Mesothelial cell of epicardium (in vitro differentiated cells): ENCODE measurements at places on chromosomes 12 and 14. TPM values are rescaled to one million over a fixed set of nuclear protein-coding genes. Genes with fewer than 3 reads are reported as not detected.

CAPZA3 gene
- total RNA-seq = 0.20 TPM in 1 of 3 replicates, not detected in the others

EGLN3 gene
- 8.3 to 10.5 TPM (median 9.6 TPM) in 3 replicates for total RNA-seq

RD3L gene
- total RNA-seq = not detected in 3 replicates

PTPRQ gene
- total RNA-seq = 17.5 to 19.2 TPM (median 18.1 TPM) in 3 replicates

RHEBL1 gene
- 0.43 to 0.60 TPM (median 0.53 TPM) in 3 replicates for total RNA-seq

SLC6A15 gene
- total RNA-seq = 9.6 to 14.5 TPM (median 9.6 TPM) in 3 replicates

BIN2 gene
- 0.18 TPM in 1 of 3 replicates, not detected in the others for total RNA-seq

TMTC3 gene
- total RNA-seq = 36.6 to 39.3 TPM (median 37.2 TPM) in 3 replicates

GPR68 gene
- 0.79 to 1.2 TPM (median 1.1 TPM) in 3 replicates for total RNA-seq

KDM2B gene
- 55.4 to 61.1 TPM (median 57.5 TPM) in 3 replicates for total RNA-seq

DNA sequence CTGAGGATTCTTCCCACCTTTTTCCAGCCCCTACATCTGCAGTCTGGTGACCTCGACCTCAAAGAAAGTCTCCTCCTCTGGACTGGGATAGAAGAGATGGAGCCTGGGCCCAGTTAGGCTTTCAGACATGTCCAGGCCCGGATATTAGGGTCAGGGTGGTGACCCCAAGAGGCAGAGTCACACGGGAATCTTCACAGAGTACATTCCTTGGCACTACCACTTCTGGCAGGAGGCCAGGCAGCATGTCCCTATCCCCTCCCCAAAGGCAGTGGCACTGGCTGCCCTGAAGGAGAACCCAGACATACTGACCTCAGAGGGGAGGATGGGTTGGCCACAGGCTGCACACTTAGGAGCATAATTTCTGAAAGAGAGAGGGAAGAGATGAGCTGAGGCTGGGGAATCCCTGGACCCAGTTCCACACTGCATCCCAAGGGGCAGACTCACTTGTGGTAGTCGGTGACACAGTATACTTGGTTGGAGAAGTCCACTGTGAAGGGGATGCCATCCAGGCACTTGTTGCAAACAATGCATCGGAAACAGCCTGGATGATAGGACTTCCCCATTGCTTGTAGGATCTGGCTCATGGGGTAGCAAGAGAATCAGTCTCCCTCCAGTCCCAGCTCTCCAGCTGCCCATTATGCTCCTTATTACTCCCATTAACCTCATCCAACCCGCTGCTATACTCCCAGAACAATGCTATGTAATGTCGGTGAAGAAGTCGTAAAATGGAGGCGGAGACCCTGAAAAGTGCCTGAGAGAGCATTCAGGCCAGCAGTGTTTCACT lies 7.6 kb downstream of the AJUBA start:
- H3K36me3 ChIP-seq = peaks cover 33% of the 10 kb centered on the region
- no peak overlapping the region for H3K4me3 ChIP-seq
- peaks cover 47% of the 10 kb centered on the region for H3K4me1 ChIP-seq
- no peak for DNase-seq

DNA sequence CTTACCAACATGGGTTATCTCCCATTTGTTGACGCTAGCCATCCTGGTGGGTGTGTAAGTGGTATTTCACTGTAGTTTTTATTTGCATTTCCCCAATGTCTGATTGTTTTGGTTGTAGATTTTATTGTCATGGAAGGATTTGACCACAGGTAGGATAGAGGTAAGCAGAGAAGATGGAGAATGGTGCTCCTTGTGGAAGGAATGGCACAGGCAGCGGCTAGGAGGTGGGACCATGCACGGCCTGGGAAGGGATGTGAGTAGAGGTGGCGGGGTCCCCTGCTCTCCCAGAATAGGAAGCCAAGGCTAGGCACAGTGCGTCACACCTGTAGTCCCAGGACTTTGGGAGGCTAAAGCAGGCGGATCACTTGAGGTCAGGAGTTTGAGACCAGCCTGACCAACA lies 41.4 kb downstream of the PHETA1 start:
- no peak overlapping the region for H3K4me3 ChIP-seq
- H3K27ac ChIP-seq = no peak overlapping the region
- DNase-seq = no peak
- no peaks in the 10 kb centered on the region for H3K27me3 ChIP-seq
- H3K36me3 ChIP-seq = no peaks in the 10 kb centered on the region

- no peak for DNase-seq
- H3K27ac ChIP-seq = no peak overlapping the region
- no peaks in the 10 kb centered on the region for H3K27me3 ChIP-seq
- no peak overlapping the region for H3K4me3 ChIP-seq
These were observed 2.9 kb downstream of the RIN3 start for GRCh38 chr14:92516344-92516965.

DNA sequence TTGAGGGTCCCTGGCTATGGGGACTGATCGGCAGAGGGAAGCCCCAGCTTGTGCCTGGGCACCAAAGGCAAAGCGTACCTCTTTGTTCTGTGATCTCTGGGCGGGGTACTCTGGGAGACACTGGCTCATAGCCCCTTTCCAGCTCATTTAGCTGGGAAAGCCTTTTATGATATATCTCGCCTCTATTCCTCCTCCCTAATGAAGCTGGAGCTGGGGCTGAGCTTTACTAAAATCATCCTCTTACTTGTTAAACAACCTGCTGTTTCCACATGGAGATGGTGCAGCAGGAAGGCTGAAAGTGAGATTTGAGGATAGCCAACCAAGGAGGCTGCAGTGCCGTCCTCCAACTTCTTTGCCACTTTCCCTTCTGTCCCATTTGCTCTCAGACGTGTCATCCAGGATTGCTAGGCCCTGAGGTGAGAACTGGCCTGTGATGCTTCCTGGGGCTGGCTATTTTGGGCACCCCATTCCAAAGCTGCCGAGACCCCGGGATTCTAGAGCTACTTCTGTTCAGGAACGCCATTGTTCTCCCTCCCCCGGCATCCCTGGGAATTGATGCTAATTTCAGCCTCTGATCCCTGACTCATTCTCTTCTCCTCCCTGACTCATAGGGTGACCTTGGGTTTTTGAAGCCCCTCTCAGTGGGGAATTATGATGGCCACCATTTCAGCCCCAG lies 16.0 kb downstream of the PDE1B start:
- H3K36me3 ChIP-seq = no peaks in the 10 kb centered on the region
- no peak for DNase-seq
- H3K27ac ChIP-seq = no peak overlapping the region
- H3K27me3 ChIP-seq = peaks cover 82% of the 10 kb centered on the region
- H3K4me3 ChIP-seq = no peak overlapping the region

DNA sequence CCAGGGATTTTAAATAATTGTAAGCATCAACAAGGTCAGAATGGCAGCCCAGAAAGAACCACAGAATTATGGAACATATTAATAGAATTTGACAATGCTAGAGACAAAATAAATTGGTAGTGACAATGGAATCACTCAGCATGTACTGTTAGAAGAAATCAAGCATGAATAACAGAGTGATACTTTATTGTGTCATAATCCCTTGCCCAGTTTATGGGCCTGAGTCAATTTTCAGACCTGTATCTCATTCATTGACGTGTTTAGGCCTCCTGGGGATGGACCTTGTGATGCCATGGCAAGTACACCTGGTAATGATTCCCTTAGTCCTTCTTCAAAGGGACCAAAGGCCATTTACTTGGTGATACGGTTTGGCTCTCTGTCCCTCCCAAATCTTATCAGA lies 12.8 kb upstream of the CCDC91 start:
- H3K27ac ChIP-seq = no peak overlapping the region
- no peaks in the 10 kb centered on the region for H3K27me3 ChIP-seq
- DNase-seq = no peak
- no peak overlapping the region for H3K4me3 ChIP-seq
- H3K4me1 ChIP-seq = no peaks in the 10 kb centered on the region

DNA sequence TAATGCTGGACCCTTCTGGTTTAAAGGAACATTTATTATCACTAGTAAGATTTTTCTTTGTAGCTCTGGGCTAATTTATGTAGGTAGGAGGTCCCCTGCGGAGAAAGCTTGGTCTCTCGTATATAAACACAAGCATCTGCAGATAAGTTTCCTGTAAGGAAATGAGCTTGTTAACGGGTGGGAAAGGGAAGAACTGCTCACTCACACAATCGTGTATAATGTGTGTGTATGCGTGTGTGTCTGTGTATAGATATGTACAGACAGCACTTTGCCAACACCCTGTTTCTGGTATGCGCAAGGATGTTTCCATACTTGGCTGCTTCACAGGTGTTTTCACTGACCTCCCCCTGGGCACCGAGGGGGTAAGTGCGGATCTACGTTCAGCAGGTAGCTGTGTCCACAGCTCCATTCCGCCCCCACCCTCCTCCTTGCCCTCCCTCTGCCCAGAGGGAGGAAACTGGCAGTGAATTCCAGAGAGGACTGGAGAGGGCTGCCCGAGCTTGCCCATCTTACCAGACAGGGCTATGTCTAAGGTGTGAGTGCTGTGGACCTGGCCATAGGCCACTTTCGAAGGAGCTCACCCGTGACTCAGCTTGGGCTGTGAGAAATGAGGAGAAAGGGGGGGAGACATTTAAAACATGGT lies 65.2 kb downstream of the NINJ2 start:
- H3K36me3 ChIP-seq = no peaks in the 10 kb centered on the region
- H3K27ac ChIP-seq = no peak overlapping the region
- peaks cover 1% of the 10 kb centered on the region for H3K4me1 ChIP-seq

DNA sequence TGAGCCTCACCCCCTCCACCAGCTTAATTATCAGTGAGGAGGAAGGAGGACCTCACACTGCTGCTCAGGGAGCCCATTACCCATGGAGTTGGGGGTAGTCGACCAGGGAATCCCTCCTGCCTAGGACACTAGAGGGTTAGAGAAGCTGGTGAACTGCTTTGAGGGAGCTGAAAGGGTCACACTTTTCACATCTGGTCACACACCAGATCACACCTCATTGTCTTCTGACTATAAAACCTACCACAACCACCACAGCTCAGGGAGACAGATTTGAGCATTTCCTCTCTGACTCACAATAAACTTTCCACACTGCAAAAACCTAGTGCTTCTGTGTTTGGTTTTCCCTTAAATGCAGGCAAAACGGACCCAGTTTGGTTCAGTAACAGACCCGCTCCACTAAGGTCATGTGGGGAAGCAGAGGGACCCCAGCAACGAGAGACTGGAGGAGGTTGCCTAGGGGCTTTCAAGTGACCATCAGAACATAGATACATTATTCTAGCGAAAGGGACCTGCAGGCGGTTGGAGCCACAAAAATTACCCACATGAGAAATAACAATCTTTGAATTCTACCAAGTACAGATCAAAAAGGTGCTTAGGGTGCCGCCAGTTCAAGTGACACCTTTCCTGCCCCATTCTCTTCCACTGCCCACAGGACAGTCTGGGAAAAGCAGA lies 151.4 kb upstream of the AVPR1A start:
- H3K27me3 ChIP-seq = peaks cover 5% of the 10 kb centered on the region
- H3K4me1 ChIP-seq = peaks cover 2% of the 10 kb centered on the region
- no peak overlapping the region for H3K4me3 ChIP-seq
- H3K27ac ChIP-seq = peak overlapping the region; percentile 7
- DNase-seq = no peak

DNA sequence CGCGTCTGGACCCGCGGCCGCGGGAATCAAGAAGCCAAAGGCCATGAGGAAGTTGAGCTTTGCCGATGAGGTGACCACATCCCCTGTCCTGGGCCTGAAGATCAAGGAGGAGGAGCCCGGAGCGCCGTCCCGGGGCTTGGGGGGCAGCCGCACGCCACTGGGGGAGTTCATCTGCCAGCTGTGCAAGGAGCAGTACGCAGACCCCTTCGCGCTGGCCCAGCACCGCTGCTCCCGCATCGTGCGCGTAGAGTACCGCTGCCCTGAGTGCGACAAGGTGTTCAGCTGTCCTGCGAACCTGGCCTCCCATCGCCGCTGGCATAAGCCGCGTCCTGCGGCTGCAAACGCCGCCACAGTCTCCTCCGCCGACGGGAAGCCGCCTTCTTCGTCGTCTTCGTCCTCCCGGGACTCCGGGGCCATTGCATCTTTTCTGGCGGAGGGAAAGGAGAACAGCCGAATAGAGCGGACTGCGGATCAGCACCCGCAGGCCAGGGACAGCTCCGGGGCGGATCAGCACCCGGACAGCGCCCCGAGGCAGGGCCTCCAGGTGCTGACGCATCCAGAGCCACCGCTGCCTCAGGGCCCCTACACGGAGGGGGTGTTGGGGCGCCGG lies 1.0 kb downstream of the INSM2 start:
- H3K4me3 ChIP-seq = peak overlapping the region; percentile 62
- peaks cover 8% of the 10 kb centered on the region for H3K36me3 ChIP-seq
- peaks cover 10% of the 10 kb centered on the region for H3K4me1 ChIP-seq
- H3K27ac ChIP-seq = no peak overlapping the region
- peaks cover 72% of the 10 kb centered on the region for H3K27me3 ChIP-seq

DNA sequence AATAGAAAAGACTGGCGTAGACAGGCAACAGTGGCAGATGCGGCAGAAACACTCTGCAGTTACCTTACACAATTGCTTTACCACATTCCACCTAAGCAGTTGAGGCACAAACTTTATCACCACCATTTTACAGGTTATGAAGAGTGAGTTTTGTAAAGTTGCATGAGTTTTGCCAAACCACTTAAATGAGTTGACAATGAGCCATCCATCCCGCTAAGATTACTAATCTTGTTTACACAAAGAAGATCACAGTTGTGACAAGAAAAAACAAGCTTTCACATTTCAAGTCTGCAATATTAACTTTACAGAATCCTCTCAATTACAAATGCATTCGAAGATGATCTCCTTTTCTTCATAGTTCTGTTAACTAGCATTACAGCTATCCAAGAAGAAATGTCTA lies 1.8 kb downstream of the TMCC3 start:
- H3K27ac ChIP-seq = no peak overlapping the region
- H3K27me3 ChIP-seq = peaks cover 19% of the 10 kb centered on the region
- no peaks in the 10 kb centered on the region for H3K36me3 ChIP-seq
- peaks cover 19% of the 10 kb centered on the region for H3K4me1 ChIP-seq
- peak overlapping the region; percentile 85 for H3K4me3 ChIP-seq

GRCh38 chr12:39798977-39799376 lies 179.4 kb upstream of the ABCD2 start:
- no peak overlapping the region for H3K27ac ChIP-seq
- no peaks in the 10 kb centered on the region for H3K4me1 ChIP-seq
- DNase-seq = no peak
- no peaks in the 10 kb centered on the region for H3K27me3 ChIP-seq

DNA sequence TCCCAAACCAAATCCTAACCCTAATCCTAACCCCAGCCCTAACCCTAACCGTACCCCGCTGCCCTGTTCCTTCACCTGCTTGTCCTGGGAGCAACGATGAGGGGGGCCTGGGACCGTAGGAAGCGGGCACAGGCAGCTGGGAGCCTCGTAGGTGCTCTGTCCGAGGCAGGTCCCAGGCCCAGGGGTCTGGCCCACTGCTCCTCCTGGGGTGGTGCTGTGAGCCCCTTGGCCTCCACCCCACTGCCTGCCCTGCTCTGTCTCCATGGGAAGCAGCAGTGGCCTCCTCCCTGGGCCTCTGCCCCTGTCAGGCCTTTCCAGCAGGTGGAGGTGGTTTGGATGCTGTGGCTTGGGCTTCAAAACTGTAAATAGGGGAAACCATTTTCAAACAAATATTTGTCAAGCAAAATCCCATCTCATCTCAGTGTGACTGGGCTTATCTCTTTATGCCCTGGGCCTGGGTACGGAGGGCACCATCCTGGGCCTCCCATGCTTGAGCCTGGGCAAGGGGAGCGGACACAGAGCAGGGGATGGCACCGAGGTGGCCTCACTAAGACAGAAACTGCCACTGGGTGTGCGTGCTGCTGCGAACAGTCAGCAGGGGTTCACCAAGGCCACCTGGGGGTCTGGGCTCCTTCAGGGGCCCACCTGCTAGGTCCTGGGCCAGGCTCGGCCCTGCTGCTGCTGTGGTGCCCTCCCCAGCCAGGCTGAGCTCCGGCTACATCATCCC lies 3.7 kb upstream of the BEGAIN start:
- no peak for DNase-seq
- H3K4me3 ChIP-seq = no peak overlapping the region
- no peaks in the 10 kb centered on the region for H3K36me3 ChIP-seq
- no peak overlapping the region for H3K27ac ChIP-seq
